Stimulated activated CD4-positive, alpha-beta T cell treated with anti-CD3 and anti-CD28 coated beads, Interleukin-1b, Interleukin-23, amount 100 ng/mL, for 4 hours (primary cell): ENCODE measurements at places on chromosomes 4 and X.
A peak's percentile ranks its signal among the peaks of the same experiment; 100 is the strongest.

DNA sequence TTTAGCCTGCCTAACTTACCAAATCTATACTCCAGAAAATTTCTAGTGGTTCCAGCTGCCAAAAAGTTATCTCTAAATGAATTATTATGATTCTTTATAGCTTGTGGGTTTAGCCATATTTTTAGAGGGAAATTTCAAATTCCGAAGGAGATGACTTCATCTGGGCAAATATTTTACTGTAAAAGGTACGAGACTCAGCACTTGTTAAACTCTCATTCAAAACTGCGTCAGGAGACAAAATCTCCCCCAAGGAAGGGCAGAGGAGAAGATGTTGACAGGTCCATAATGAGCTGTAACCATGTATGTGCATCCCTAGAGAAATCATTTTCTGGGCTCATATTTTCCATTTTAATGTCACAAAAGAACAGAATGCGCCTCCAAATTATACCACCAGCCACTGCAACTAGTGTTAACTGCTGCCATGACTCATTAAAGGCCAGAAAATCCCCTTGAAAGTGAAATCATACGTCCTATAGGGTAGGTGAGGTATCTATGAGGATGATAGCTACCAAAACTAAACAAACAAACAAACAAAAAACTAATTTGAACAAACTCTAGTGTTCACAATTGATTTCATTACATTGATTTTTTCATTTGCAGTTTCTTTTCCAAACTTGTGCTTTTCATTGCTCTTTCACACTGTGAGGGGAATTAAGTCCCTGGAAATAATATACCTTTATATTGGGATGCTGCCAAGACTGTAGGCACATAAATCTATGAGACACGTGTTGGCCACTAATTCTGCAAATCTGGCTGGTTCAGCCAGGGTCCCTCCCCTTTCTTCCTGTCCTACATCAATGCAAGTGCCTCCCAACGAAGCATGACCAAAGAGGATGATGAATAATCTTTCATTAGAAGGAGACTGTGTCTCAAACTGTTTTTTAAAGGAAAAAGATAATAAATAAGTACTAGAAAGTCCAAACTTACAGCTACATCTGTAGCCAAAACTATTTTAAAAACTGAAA lies 85.8 kb downstream of the ARHGAP6 start:
- no peak for DNase-seq

DNA sequence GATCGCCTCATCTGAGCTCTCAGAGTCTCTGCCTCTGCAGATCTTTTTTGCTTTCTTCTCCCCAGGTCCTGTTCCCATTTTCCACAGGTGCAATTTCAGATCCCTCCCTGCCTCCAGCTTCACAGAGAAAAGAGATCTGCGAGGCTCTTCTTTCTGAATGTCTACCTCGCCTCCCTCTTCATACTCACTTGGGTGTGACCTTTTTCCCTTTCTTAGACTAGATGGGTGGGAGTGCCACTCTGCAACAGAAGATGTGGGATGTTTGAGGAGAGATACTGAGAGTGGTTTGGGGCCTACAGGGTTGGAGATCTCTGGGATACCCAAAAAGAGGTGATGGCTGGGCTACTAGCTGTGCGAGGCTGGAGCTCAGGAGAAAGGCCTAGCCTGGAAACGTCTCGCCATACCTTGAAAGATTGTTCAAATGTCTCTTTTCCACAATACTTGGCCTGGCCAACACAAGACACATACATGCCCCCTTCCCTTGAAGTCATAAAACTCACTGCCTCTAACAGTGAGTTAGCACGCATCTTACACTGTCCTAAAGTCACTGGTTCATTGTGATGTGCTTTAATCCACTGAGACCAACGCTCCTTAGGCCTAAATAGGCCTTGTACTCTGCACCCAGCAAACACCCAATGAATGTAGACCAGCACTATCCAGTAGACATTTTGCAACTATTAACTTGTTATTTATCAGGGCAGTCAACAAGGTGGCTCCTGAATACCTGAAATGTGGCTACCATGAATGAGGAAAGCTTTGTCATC lies 33.6 kb downstream of the IRF2 start:
- no peak for DNase-seq

DNA sequence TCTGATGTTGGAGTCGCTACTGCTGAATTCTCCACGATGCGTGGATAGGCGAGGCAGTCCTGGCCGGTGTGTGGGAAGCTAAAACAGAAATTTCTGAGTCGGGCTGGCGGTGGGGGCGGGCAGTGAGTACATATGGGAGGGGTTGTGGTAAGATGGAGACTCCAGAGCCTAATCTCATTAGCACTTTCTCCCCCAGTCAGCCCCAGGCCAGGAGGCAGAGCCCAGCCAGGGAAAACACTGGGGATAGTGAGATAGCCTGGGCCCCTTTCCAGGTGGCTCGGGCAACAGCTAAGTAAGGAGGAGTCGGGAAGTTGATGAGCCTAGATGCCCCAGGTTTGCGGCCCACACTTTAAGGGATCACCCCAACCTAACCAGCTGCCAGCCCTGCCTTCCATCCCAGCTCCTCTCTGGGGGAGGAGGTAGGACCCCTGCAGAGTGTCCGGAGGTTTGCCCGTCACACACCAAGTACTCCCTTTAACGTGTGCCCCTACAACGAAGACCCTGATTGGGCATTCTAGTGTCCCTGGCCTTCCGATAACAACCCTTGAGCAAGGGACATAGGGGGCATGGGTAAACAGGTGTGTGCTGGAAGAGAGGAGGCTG lies 2.4 kb upstream of the LOC101059915 start:
- DNase-seq: no peak

DNA sequence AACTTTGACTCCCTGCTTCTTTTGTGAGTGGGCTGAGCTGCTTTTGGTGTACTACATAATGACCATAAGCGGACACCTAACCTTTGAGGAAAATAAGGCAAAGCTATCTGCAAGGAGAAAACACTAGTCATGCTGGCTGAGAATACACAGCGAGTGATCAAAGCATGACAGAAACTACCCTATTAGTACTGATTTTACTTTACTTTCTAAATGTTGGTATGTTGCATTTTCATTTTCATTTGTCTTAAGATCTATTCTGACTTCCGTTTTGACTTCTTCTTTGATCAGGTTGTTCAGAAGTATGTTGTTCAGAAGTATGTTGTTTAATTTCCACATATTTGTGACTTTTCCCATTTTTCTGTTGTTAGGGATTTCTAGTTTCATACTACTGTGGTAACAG lies 361.1 kb downstream of the TRAM1L1 start:
- DNase-seq: no peak

GRCh38 chr4:112327965-112328733 lies 31.0 kb downstream of the ALPK1 start:
- no peak for DNase-seq

GRCh38 chrX:100368167-100368566 lies 41.9 kb downstream of the PCDH19 start:
- no peak for DNase-seq

GRCh38 chr4:148441986-148442831 lies at the start of gene NR3C2:
TSS of gene NR3C2 (minus strand) at chr4:148442414.
- peak; percentile 84 for DNase-seq

GRCh38 chr4:147823130-147823529 lies 91.2 kb downstream of the ARHGAP10 start:
- DNase-seq: no peak

DNA sequence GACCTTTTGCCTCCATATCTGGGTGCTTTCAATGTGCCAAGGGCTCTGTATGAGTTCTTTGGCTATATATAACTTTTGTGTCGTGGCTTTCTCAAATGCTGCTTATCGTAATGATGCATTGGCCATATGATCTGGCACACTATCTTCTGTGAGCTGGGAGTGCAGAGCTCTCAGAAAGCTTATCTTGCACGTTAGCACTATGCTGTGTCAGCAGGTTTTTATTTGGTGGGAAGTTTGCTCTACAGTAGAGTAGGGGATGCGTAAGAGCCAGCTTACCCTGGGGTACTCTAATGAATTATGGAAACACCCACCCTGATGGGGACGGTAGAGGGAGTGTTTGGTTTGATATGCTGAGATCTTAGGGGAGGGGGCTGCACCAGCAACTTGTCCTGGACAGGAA lies 119.6 kb downstream of the FAAH2 start:
- no peak for DNase-seq

- DNase-seq: no peak
Observed at GRCh38 chr4:60809486-60809800, 390.7 kb upstream of the ADGRL3 start.

DNA sequence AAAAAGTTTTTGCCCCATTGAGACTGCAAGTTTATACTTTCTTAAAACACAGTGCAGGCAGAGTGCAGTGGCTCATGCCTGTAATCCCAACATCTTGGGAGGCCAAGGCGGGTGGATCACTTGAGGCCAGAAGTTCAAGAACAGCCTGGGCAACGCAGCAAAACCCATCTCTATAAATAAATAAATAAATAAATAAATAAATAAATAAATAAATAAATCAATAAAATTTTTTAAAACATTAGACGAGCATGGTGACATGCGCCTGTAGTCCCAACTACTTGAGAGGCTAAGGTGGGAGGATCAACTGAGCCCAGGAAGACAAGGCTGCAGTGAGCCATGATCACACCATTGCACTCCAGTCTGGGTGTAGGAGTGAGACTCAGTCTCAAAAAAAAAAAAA lies 213.3 kb downstream of the LRBA start:
- no peak for DNase-seq

GRCh38 chrX:66050140-66050569 lies 10.3 kb upstream of the VSIG4 start:
- DNase-seq: no peak

GRCh38 chrX:14675500-14675899 lies 146.2 kb downstream of the GLRA2 start:
- DNase-seq: no peak

DNA sequence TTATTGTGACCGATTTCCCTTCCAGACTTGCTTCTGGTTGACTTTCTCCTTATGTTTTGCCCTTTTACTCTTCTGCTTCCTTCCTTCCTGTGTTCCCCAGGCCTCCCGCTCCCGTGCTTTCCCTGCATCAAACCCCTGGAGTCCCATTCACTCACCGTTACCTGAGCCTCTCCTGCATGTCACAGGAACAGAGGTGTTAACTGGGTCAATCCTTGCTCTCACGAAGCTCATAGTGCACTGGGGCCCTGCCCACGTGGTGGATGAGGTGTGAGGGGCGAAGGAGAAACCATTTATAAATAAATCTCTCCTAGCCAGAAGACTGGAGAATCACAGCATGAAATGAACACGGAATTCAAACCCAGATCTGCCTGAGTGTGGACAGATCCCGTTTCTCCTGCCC lies 83.1 kb upstream of the MSX1 start:
- no peak for DNase-seq

- no peak for DNase-seq
Observed at GRCh38 chr4:169283114-169283509, 12.4 kb upstream of the SH3RF1 start.

DNA sequence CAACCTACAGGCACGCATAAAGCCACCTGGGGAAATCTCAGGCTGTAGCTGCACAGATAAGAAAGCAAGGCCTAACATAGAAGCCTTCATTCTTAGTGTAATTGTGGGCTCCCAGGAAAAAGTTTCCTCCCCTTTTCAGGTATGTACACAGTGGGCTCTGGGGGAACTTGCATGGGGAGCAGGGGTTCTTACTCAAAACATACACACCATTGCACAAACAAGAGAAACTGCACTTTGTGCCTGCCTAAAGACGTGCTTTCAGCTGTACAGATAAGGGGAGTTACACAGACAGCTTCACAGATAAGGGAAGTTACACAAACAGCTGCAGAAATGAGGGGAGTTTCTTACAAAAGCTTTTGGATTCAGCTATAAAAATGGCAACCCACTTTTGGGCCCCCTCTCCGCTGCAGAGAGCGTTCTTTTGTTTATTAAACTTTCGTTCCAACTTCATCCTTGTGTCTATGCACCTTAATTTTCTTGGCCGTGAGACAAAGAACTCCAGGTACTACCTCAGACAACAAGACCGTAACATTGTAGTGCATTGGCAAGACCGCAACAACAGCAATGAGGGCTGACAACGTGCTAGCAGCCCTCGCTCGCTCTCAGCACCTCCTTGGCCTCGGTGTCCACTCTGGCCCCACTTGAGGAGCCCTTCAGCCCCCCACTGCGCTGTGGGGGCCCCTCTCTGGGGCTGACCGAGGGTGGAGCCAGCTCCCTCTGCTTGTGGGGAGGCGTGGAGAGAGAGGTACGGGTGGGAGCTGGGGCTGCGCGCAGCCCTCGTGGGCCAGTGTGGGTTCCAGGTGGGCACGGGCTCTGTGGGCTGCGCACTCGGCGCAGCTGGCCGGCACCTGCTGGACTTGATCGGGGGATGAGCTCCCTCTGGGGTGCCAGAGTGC lies 317.5 kb downstream of the RAPGEF2 start:
- no peak for DNase-seq

DNA sequence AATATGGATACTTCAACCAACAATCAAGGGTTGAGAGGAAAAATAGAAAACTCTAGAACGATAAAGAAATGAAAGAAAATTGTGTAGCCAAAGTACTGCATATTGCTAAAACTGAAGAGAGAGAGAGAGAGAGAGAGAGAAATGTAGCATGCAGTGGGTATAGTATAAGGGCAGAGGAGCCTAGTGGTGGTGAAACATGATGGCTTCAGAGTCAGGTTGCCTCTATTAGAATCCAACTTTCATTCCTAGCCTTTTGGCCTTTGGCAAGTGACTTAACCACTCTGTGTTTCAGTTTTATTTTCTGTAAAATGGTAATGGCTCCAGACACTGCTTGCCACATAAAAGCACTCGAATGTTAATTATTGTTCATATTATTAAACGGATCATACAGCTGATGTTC lies 71.2 kb upstream of the NAF1 start:
- DNase-seq: no peak

GRCh38 chrX:10794203-10794630 lies 173.8 kb upstream of the MID1 start:
- DNase-seq: no peak

DNA sequence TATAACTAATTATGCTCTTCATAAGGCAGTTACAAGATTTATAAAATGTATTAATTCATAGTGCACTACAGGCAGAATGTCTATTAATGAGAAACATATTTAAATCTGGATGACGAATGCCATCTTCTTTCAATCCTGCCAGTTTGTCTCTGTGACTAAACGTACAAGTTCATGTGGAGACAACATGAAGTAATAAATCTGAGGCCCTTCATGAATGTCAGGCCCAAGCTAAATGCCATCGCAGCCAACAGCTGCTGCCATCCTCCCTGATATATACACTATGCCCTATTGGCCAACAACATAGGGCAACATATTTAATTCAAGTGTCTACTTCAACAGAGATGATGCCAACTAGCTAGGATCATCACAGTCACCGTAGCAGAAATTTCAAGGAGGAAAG lies 43.7 kb downstream of the TSPAN5 start:
- no peak for DNase-seq

DNA sequence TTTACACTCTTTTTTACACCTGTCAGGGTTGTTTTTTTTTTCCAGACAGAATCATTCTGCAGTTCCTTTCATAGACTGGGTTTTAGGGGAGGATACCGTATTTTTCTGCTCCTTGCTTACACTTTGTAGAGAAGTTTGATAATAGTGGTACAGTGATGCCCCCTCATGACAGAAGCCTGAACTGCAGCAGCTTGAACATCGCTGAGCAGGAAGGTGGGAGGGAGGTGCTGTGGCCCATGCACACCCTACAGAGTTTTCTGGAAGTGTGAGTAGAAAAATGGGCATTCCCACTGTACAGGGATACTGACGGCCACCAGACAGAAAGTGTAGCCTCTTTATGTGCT lies 54.5 kb downstream of the RAB40A start:
- DNase-seq: peak; percentile 61

GRCh38 chrX:100883654-100884053 lies 9.5 kb upstream of the NOX1 start:
- DNase-seq: no peak
